ENCODE measurements at places on chromosomes 13 and 19. TPM values are rescaled to one million over a fixed set of nuclear protein-coding genes. Genes with fewer than 3 reads are reported as not detected.
A peak's percentile ranks its signal among the peaks of the same experiment; 100 is the strongest.

Gene POSTN
- total RNA-seq = 12.3 TPM

Gene GCDH
- total RNA-seq = 33.8 TPM

Gene SIPA1L3
- 63.5 TPM for total RNA-seq

GRCh38 chr13:49058761-49059160 lies 83.0 kb downstream of the FNDC3A start:
- no peak overlapping the region for H3K27ac ChIP-seq
- no peaks in the 10 kb centered on the region for H3K4me1 ChIP-seq
- no peak overlapping the region for H3K4me3 ChIP-seq
- no peak for DNase-seq
- peaks cover 3% of the 10 kb centered on the region for H3K36me3 ChIP-seq
- H3K27me3 ChIP-seq = no peaks in the 10 kb centered on the region

Gene NXNL1
- not detected for total RNA-seq

DNA sequence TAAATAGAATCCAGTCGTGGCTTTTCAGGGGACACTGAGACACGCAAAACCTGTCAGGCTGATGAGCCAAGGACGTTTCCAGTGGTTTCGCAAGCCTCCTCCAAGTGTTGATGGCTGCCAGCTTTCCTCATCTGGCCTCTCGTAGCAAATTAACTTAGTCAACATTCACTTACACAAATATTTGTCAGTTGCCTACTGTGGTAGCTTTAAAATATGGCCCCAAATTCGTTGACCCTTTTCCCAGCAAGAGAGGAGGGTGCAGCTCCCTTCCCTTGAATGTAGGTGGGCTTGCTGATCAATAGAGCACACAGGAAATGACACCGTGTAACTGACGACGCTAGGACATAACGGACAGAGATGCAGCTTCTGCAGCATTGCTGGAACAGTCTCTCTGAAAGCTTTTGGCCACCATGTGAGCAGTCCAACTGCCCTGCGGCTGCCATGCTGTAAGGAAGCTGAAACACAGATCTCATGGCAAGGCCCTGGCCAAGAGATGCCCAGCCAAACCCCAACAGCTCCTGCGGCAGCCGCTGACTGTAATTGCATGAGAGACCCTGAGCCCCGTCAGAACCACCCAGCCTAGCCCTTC lies 5.5 kb upstream of the RANBP3 start:
- no peak overlapping the region for H3K4me3 ChIP-seq
- DNase-seq = no peak
- peak overlapping the region; percentile 2 for H3K27ac ChIP-seq
- no peaks in the 10 kb centered on the region for H3K4me1 ChIP-seq
- no peaks in the 10 kb centered on the region for H3K36me3 ChIP-seq

- H3K36me3 ChIP-seq = no peaks in the 10 kb centered on the region
- no peak for DNase-seq
- peak within 1 kb of the TSS; percentile 12 for H3K4me3 ChIP-seq
- H3K4me1 ChIP-seq = peaks cover 6% of the 10 kb centered on the region
- peak within 1 kb of the TSS; percentile 70 for H3K27ac ChIP-seq
Observed at GRCh38 chr19:35138305-35138892, at the start of gene FXYD1. TSS of gene FXYD1 (plus strand) at chr19:35138824. CDS start at chr19:35140080, 1,256 bp downstream.

GRCh38 chr13:106633321-106633720 lies 65.4 kb upstream of the ARGLU1 start:
- H3K27me3 ChIP-seq = no peaks in the 10 kb centered on the region
- no peaks in the 10 kb centered on the region for H3K36me3 ChIP-seq
- DNase-seq = no peak

Gene DCLK1
- total RNA-seq = 10.6 TPM

Gene MED25
- total RNA-seq = 29.7 TPM

- H3K4me1 ChIP-seq = no peaks in the 10 kb centered on the region
- H3K27ac ChIP-seq = no peak overlapping the region
- H3K4me3 ChIP-seq = no peak overlapping the region
- H3K27me3 ChIP-seq = no peaks in the 10 kb centered on the region
- no peak for DNase-seq
Observed at GRCh38 chr13:64453831-64454230, 2776.3 kb downstream of the PCDH9 start.

DNA sequence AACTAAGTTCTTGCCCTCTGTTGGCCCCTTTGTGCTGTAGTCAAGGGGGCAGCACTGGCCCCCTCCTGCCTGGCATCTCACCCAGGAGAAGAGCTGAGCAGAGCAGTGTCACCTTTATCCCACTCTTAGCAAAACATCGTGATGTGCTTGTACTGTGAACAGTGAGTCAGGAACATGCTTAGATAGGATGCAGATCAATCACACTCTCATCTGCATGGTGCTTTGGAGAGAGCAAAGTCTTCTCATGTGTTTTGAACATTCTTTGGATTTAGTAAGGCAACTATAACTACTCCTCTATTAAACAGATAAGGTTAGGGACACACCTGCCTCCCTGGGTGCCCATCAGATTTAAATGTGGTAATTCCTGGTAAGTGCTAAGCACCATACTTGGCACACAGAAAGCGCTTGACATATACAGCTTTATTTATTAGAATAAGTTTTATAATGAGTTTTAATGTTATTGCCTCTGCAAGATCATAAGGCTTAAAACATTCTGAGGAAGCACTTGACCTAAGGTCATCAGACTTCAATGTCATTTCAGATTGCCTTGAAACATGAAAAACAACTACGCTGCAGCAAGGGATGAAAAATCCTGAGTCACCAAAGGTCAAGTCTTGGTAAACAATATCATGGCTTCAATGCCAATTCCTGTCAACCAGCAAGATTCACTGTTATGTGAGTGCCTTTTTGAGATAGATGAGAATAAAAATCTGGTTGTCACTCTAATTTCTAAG lies 82.4 kb upstream of the IRS2 start:
- H3K27ac ChIP-seq = no peak overlapping the region
- no peaks in the 10 kb centered on the region for H3K4me1 ChIP-seq
- H3K4me3 ChIP-seq = no peak overlapping the region
- H3K36me3 ChIP-seq = no peaks in the 10 kb centered on the region

GRCh38 chr13:41004875-41005693 lies 14.0 kb downstream of the ELF1 start:
- no peak overlapping the region for H3K4me3 ChIP-seq
- H3K27ac ChIP-seq = peak overlapping the region; percentile 70
- DNase-seq = no peak
- H3K27me3 ChIP-seq = no peaks in the 10 kb centered on the region

- H3K4me1 ChIP-seq = no peaks in the 10 kb centered on the region
- H3K27ac ChIP-seq = no peak overlapping the region
- DNase-seq = no peak
- H3K27me3 ChIP-seq = no peaks in the 10 kb centered on the region
Observed at GRCh38 chr13:18948012-18948663, 233.5 kb downstream of the TUBA3C start.

Gene TPM4
- 131 TPM for total RNA-seq

Gene MIDN
- total RNA-seq = 34.7 TPM

Gene AMER2
- total RNA-seq = not detected

Gene ZNF835
- 0.94 TPM for total RNA-seq

Gene ZNF813
- total RNA-seq = 4.1 TPM

Gene MAMSTR
- 1.1 TPM for total RNA-seq

GRCh38 chr19:3358689-3359014 lies 7.7 kb upstream of the NFIC start:
- no peaks in the 10 kb centered on the region for H3K27me3 ChIP-seq
- DNase-seq = no peak
- H3K4me3 ChIP-seq = peak overlapping the region; percentile 99

DNA sequence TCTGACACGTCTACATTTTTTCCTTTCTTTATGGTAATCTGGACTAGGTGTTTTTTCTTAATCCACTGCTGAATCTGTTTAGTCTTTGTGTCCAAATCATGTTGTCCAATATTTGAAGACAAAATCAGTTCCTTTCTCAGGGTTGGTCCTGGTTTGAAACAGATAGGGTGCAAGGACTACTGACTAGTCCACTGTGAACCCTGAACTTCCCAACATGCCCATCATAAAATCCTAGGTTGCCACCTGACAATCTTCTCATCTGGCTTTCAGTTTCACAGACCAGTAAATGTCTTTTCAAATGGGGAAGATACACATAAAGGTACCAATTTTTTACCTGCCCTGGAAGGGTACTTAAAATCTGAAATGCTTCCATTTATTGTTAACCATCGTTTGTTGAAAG lies 12.7 kb downstream of the GTF3A start:
- no peaks in the 10 kb centered on the region for H3K4me1 ChIP-seq
- H3K27me3 ChIP-seq = no peaks in the 10 kb centered on the region
- no peaks in the 10 kb centered on the region for H3K36me3 ChIP-seq
- H3K4me3 ChIP-seq = no peak overlapping the region

Gene EPS8L1
- 18.3 TPM for total RNA-seq

Gene ETV2
- total RNA-seq = 1.8 TPM

Gene HMG20B
- total RNA-seq = 70.4 TPM

- no peaks in the 10 kb centered on the region for H3K27me3 ChIP-seq
- H3K27ac ChIP-seq = no peak overlapping the region
- H3K4me1 ChIP-seq = peaks cover 11% of the 10 kb centered on the region
- H3K4me3 ChIP-seq = no peak overlapping the region
- DNase-seq = no peak
Observed at GRCh38 chr19:807627-808422, 10.6 kb downstream of the PTBP1 start.

- peaks cover 7% of the 10 kb centered on the region for H3K4me1 ChIP-seq
- H3K36me3 ChIP-seq = no peaks in the 10 kb centered on the region
- DNase-seq = peak; percentile 79
- H3K27me3 ChIP-seq = no peaks in the 10 kb centered on the region
- peak overlapping the region; percentile 45 for H3K4me3 ChIP-seq
Observed at GRCh38 chr19:19271828-19272599, 1.1 kb downstream of the TM6SF2 start.

DNA sequence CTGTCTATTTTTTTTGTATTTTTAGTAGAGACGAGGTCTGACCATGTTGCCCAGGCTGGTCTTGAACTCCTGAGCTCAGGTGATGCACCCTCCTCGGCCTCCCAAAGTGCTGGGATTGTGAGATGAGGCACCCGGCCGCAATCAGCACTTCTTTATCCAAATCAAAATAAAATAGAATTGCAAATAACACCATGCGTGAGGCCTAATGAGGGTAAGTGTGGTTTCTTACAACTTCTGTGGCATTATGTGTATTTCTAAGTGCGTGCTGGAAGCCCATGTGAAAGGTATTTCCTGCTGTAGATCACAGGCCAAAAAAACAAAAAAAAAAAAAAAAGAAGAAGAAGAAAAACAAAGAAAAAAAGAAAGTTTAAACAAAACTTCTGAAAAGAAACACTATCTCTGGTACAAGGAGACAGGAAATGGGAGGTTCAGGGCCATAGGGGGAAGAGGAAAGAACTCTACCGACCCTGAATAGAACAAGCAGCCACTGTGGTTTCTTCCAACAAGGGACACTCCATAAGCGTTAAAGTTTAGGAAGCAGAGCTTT lies 3.0 kb upstream of the GRAMD1A start:
- no peak for DNase-seq
- H3K36me3 ChIP-seq = no peaks in the 10 kb centered on the region
- H3K27ac ChIP-seq = peak overlapping the region; percentile 65
- H3K27me3 ChIP-seq = no peaks in the 10 kb centered on the region
- H3K4me1 ChIP-seq = peaks cover 65% of the 10 kb centered on the region
- H3K4me3 ChIP-seq = no peak overlapping the region

Gene NCAN
- not detected for total RNA-seq

DNA sequence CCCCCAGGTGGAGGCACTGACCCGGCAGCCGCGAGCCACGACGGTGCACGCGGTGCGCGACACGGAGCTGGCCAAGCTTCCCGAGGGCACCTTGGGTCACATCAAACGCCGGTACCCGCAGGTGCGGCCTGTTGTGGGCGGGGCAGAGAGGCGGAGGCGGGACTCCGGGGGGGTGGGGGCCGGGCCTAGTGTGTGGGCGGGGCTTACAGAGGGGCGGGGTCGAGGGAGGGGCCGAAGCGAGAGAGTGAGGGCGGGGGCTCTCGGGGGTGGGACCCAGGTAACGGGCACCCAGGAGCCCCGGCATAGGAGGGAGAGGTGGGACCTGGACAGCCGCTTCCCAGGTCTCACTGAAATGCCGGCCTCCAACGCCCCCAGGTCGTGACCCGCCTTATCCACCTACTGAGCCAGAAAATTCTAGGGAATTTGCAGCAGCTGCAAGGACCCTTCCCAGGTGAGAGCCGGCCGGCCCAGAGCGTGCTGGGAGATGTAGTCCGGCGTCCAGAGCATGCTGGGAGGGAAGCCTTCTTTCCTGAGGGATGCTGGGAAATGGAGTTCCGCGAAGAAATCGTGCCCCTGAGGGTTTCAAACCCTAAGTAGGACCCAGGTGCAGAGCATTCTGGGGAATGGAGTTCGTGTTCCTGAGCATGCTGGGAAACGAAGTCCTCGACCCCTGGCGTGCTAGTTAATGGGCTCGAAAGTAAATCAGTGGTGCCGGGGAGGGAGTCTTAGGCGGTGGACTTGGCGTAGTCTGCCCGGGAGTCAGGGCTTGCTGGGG lies 15.7 kb downstream of the PNPLA6 start:
- no peak overlapping the region for H3K4me3 ChIP-seq
- H3K36me3 ChIP-seq = no peaks in the 10 kb centered on the region
- no peaks in the 10 kb centered on the region for H3K4me1 ChIP-seq
- peak; percentile 81 for DNase-seq
- no peaks in the 10 kb centered on the region for H3K27me3 ChIP-seq

- H3K27ac ChIP-seq = no peak overlapping the region
- H3K27me3 ChIP-seq = no peaks in the 10 kb centered on the region
- no peak overlapping the region for H3K4me3 ChIP-seq
- no peaks in the 10 kb centered on the region for H3K36me3 ChIP-seq
- DNase-seq = no peak
- H3K4me1 ChIP-seq = no peaks in the 10 kb centered on the region
Observed at GRCh38 chr13:22263185-22263584, 592.3 kb downstream of the FGF9 start.

DNA sequence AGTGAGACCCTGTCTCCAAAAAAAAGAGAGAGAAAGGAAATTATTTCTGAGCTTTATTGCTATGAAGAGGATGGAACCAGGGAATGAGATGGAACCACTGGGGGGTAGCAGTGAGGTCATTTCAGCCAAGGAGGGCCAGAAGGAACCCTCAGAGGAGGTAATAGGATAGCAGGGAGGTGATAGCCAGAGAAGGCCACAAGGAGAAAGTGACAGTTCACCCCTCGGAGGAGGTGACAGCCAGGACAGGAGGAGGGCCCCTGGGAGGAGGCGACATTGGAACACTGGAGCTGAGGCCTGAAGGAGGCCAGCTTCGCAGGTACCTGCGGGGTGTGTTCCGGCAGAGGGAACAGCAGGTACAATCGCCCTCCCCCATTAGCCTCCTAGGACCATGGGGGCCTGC lies 675 bp upstream of the PGPEP1 start:
- no peaks in the 10 kb centered on the region for H3K36me3 ChIP-seq
- H3K4me1 ChIP-seq = no peaks in the 10 kb centered on the region
- no peak for DNase-seq
- H3K27me3 ChIP-seq = no peaks in the 10 kb centered on the region

Data from Peyer's patch (tissue), 4 donors.